NCI-H510A (cell line): ENCODE measurements at places on chromosomes 5 and 9.

DNA sequence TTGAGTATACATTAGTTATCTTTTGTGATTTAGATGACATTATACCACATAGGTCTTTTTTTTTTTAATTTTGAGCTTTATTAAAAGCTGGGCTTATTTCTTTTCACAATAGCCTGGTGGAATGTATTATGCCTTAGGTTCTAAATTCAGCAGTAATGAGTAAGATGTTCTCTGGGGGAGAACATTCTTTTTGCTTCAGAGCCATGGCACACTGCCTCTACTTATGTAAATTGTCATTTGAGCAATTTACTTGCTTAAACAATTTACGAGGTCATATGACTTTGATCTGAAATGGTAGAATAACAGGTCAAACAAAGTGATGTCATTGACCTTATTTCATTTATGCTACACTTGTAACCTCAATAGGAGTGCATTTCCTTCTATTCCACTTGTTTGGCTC, 154.2 kb downstream of the FOCAD start:
- no peak for DNase-seq

GRCh38 chr5:163193886-163194285, 243.5 kb upstream of the CCNG1 start:
- DNase-seq = no peak

- no peak for DNase-seq
Observed at GRCh38 chr5:17352223-17352622, 134.8 kb downstream of the BASP1 start.

DNA sequence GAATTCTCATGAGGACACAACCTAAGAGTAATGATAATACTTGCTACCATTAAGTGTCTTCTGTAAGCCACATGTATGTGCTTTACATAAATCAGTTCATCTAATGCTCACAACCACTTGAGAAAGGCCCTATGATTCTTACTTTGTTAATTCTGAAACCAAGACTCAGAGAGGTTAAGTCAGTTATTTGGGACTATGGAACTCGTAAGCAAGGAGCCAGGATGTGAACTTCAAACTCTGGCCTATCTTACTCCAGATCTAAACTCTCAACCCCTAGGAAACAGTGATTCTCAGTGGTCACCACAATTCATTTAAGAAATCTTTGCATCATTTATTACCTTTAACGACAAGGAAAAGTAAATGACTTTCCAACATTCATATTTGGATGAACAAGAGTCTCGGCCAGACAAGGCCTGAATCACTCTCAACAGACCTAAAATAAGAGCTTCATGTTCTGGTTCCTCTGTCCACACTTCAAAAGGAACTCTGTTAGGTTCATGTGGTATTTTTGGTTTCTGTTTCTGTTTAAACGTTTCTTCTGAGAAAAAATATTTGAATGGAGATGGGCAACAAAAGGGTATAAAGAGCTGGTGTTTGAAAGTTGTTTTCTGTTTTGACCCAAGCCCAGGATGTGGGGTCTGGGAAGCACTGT, 104.8 kb downstream of the LPAR1 start:
- no peak for DNase-seq

DNA sequence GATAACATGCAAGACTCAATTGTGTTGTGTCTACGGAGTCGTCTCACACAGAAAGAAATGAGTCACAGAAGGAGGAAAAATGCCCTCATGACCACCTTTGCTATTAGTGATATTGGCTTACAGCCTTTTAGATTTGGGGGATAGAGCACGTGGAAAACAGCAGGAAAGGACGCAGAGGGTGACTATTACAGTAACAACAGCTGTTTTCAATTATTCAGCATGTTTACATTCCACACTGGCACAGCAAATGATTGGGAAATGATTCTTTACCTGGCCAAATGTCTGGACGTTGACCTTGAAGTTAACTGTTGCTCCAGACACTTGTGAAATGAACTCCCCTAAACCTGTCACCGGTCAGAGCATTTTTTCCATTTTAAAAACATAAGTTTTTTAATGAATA, 46.8 kb downstream of the APTX start:
- no peak for DNase-seq
